ENCODE measurements at places on chromosomes 3 and 15.

DNA sequence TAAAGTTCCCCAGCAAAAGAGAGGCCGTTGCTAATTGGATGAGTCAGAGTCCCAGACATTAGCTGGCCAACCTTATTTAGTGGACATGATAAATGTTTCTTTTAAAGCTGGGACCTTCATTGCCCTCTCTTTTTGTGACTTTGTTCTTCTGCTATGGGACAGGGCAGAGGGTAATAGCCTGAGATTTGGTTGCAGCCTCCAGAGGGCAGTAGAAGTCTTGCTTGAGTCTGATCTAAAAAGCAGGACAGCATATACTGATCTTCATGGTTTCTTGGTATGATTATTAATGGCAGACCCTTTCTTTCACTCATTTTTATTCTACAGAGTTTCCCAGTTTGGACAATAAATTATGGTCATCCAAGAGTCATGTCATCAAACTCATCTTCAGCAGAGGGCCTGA lies 25.1 kb upstream of the ZKSCAN7 start:
- no peak for DNase-seq

- DNase-seq: no peak
These were observed 995.3 kb downstream of the ROBO2 start for GRCh38 chr3:78035131-78035641.

- DNase-seq: no peak
These were observed 32.5 kb downstream of the DCUN1D1 start for GRCh38 chr3:182947888-182948287.

DNA sequence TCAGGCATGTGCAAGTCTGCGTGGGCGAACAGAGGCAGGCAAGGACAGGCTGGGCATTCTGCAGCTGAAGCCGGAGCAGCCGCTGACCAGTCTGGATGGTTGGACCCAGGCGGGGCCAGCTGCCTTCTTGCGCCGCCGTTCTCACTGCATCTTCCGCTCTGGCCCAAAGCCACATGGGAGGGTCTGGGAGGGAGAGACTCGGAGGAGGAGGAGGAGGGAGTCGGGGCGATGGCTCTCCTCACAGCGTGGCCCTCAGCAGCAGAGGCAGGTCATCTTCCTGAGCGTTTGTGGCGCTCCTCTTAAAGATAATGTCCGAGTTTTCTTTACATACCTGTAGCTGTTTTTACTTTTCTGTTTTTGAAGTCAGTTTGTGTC lies 5.9 kb downstream of the CLK3 start:
- no peak for DNase-seq
